ENCODE measurements at places on chromosomes 5 and 9. TPM values are rescaled to one million over a fixed set of nuclear protein-coding genes. Genes with fewer than 3 reads are reported as not detected.
A peak's percentile ranks its signal among the peaks of the same experiment; 100 is the strongest.

Gene SNCAIP
- 18.9 TPM for total RNA-seq

Gene SARDH
- 0.35 TPM for total RNA-seq

Gene TMEM215
- 0.18 TPM for total RNA-seq

Gene SMIM27
- 3.0 TPM for total RNA-seq

Gene PTGER4
- total RNA-seq: 107 TPM

GRCh38 chr5:33445798-33446197 is 5.0 kb downstream of the TARS1 start:
- DNase-seq: no peak

DNA sequence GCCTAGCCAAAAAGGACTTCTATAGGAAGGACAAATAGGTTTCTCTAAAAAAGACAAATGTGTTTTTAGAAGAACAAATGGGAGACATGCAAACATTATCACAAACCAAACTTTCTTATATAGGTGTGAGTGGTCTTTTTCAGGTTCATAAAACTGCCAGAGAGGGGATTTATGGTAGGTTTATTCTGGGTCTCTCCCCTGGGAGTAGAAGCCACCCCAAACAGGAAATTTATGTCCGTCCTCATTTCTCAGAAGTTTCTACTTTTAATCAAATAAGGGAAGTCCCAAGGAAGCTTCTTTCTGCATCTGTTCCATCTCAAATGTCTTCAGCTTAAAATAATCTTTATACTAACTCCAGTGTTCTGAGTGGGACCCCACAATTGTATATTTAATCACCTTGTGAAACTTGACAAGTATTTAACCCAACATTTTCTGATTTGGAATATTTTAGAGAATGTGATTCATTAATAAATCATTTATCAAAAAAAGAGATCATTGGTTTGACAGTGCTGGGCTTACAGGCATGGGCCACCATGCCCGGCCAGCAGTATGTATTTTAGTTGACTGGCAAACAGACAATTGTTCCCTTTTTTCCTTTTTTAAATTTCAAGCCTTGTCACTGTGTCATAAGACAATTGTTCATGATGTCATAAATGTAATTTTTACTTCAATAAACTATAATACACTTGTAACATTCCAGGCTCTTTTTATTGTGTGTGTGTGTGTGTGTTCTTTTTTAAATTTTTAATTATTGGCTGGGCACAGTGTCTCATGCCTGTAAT is 44.6 kb upstream of the GLDC start:
- DNase-seq: no peak

DNA sequence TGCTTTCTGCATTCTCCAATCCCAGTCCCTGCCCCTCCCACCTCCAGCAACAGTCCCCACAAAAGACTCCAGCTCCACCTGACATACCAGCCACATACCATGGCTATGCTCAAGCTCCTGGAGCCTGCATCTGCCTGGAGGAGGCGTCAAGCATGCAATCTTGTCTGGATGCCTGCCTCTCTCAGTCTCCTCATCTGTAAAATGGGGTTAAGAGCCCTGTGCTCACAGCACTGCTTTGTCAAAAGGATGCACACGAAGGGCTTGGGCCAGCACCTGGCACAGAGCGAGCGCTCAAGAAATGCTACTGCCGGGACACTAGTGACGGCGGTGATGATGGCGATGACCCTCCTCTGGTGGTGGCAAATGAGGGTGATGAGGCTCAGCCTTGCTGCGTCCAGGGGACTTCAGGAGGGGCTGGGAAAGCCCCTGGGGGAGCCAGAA is 202.9 kb upstream of the IER5L start:
- DNase-seq: no peak

GRCh38 chr5:137292461-137293027 is 206.6 kb downstream of the SPOCK1 start:
- no peak for DNase-seq

DNA sequence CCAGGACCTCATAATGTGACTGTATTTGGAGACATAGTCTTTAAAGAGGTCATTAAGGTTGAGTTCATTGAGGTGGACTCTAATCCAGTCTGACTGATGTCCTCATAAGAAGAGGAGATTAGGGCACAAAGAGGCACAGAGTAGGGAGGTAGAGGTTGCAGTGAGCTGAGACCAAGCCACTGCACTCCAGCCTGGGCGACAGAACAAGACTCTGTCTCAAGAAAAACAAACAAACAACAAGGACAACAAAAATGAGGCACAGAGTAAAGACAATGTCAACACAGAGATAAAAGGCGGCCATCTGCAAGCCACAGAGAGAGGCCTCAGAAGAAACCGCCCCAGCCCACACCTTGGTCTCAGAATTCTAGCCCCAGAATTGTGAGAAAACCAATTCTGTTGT is 17.0 kb upstream of the TDRD7 start:
- no peak for DNase-seq

DNA sequence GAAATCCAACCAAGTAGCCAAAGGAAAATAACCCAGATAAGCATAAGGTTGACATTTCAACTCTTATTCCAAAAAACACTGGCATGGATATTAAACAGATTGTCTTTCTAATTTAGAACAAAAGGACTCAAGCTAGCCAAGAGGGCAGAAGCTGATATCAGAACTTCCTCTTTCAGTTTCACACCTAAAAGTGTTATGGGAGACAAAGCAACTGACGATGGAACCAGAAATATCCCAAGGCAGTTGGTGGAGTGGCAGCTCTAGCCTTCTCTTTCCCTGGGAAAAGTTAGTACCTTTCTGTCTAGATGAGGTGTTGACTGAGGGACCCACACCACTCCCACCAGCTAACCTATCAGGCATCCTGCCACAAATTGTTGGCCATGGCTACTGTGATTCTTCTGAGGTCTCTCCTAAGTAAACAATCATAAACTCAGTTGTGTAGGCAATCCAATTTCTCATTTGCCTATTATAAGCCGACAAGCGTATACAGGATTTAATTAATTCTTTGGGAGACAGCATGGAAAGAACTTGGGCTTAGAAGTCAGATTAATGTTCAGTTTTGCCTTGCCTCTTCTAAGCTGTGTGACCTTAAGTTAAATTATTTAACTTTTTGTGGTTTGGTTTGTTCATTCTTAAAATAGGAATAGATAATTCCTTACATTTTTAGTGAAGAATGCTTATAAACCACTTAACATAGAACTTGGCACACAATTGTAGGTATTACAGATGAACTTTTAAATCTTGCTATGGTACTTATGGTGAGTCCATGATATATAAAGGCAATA is 110.9 kb upstream of the ADAMTSL1 start:
- DNase-seq: peak; percentile 57

DNA sequence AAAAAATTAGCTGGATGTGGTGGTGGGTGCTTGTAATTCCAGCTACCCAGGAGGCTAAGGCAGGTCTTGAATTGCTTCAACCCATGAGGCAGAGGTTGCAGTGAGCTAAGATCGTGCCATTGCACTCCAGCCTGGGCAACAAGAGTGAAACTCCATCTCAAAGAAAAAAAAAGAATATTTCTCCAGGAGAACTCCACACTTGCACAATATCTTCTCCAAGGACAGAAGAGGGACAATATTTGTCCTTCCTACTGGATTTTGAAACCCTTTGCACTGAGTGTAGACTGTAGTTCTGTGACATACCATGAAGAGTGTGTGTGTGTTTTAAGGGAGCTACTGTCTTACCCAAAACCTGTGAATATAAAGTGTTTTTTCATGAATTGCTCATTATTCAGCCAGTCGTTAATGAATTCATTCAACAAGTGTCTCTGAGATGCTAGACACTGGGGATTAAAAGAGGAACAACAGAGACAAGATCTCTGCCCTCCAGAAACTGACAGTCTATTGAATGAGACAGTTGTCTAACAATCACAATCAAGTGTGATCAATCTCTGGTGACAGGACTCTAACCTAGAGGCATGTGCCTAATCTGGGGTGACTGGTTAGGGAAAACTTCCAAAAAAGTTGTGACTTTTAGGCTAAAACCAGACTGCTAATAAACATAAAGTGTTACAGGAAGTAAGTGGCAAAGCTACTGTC is 9.8 kb upstream of the UBE2D2 start:
- no peak for DNase-seq

GRCh38 chr9:123232332-123232731 is 36.1 kb downstream of the STRBP start:
- no peak for DNase-seq
